Activated CD4-positive, alpha-beta T cell treated with anti-CD3 and anti-CD28 coated beads, Interleukin-2, amount 50 U/mL, for 4 hours (primary cell): ENCODE measurements at places on chromosomes 2 and 18.

- DNase-seq = no peak
Measured at GRCh38 chr2:234730066-234730640, 221.7 kb upstream of the SH3BP4 start.

DNA sequence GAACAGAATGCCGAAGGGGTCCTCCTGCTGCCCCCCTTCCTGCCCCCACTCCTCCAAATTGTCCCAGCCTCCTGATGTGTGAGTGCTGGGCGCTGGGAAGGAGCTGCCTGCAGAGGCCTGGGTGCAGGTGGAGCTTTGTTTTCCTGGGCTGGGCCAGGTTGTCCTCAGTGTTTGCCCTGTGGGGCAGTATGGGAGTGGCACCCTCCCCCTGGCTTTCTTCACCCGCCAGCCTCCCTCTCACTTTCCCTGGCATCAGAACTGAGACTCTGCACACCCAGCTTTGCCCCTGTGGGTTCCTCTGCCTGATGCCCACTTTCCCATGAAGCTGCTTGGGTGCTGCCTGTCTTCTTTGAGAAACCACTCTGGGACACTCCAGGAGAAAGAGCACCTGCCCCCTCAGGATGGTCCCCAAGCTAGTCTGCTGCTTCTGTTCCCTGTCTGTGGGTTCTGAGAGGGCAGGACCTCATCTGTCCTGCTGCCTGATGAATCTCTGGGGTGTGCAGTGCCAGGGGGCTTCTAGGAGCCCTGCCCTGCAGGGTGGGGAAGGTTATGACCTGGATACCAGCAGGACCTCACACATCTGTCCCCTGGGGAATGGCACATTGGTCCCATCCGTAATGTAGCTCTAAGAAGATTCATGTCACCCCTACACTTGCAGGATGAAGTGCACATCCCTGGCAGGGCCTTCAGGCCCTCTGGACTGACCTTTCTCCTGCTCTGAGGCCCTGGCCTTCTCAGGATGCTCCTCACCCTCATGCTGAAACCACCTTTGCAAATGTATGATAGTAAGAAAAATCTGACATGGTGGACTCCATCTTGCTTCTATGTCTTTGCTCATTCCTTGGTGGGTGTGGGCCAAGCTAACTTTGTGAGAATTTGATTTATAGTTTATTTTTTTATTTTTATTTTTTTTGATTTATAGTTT is 146.8 kb upstream of the HS6ST1 start:
- no peak for DNase-seq

GRCh38 chr2:215606219-215606618 is 170.4 kb upstream of the FN1 start:
- no peak for DNase-seq

- DNase-seq = no peak
Measured at GRCh38 chr18:13998571-13998970, 83.2 kb upstream of the MC2R start.

DNA sequence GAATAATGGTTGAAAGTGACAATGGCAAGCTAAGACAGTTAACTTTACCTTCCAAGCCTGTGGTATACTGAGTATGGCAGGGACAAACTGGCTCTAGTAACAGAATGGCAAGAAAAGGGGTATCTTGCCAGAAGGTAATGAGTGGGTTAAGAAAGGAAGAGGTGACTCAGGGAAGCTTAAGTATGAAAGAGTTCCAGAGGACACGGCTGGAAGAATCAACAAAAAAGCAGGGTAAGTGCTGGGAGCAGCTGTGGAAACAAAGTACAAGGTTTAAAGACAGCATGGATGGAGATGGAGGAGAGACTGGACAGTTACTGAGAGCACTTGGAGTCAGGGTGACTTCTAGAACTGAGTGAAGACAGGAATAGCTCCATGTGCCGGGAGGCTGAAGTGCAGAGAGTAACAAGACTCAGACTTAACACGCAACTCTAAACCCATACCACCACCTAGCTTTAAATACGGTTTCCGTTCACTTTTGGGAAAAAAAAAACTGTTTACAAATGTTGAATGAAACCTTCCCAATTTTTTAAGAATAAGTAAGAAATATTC is 69.0 kb downstream of the REV1 start:
- no peak for DNase-seq
